Esophagus squamous epithelium (tissue), 5 donors: ENCODE measurements at places on chromosomes 2 and 18.

DNA sequence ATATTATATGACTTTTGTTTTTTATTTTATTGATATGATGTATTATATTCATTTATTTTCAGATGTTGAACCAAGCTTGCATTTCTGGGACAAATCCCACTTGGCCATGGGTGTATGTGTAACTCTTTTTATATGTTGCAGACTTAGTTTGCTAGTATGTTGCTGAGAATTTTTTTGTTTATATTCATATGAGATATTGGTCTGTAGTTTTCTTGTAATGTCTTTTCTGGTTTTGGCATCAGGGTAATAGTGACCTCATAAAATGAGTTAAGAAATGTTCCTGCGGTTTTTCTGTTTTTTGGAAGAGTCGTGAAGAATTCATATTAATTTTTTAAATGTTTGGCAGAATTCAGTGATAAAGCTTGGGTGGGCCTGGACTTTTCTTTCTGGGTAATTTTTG is 88.7 kb downstream of the ASB1 start:
- DNase-seq, result no peak

DNA sequence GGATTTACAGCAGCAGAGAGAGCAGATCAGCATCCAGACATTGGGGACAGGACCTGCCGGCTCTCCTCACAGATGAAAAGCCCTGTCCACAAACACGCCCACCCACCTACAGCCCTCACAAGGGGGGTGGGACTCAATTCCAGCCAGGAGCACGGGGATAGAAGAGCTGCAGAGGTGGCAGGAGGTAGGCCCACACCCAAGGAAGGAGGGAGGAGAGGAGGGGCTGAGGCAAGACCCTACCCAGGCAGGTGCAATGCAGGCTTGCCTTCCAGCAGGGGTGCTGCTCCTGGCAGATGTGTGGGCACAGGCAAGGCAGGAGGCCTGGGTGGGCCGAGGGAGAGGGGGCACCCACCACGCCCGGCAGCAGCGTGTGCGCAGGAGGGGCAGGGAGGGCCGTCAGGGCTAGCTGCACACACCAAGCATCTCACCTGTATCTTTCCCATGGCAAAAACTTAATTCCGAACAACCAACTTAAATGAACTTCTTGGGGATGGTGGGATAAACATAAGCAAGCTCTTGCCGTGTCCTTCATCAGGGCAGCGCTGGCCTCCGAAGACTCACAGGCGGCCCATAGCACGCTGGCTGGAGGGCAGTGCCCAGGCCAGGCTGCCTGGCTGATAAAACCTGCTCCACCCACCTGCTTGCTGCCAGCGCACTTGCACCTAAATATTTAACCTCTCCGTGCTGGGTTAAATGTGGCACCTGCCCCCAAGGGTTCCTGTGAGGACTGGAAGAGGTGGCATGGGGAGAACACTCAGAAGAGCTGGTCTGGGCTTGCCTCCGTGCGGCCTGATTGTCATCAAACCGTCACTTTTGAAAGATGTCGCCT is 219.5 kb downstream of the HDAC4 start:
- no peak for DNase-seq

GRCh38 chr2:44614940-44615339 is 253.2 kb downstream of the CAMKMT start:
- no peak for DNase-seq

GRCh38 chr2:240431661-240432424 is 3.6 kb upstream of the GPC1 start:
- no peak for DNase-seq

DNA sequence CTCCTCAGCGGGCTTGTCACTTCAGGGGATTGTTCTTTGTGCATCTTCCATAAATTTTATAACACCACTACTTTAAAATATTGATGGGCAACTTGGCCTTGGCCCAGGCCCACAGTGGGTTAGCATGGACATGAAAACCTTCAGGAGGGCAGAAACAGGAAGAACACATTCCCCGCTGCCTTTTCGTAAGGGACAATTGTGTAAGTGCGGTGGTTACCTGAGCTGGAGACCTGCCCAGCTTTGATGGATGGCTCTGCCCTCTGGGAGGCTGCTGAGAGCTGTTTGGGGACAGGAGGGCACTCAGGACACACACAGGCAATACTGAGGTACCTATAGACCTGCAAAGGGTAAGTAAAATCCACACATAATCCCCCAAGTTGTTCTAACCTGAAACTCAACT is 46.8 kb downstream of the FECH start:
- no peak for DNase-seq

DNA sequence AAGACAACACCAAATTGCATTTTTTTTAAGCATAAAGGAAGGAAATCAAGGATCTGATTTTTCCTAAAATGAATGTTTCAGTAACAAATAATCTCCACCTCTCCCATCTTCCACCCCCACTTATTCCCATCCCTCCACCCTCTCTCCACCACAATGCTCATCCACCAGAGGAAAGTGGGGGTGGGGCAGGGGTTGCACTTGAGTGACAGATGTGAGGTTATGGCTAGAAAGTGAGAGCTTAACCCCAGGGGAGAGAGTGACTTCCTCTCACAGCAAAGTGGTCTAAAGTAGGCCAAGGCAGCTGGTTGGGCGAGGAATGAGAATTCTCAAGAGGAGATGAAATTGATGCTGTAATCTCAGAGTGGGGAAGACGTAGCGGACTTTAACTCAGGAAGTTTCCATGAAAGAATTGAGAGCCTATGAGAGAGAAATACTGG is 104.7 kb downstream of the HNRNPLL start:
- DNase-seq, result no peak

DNA sequence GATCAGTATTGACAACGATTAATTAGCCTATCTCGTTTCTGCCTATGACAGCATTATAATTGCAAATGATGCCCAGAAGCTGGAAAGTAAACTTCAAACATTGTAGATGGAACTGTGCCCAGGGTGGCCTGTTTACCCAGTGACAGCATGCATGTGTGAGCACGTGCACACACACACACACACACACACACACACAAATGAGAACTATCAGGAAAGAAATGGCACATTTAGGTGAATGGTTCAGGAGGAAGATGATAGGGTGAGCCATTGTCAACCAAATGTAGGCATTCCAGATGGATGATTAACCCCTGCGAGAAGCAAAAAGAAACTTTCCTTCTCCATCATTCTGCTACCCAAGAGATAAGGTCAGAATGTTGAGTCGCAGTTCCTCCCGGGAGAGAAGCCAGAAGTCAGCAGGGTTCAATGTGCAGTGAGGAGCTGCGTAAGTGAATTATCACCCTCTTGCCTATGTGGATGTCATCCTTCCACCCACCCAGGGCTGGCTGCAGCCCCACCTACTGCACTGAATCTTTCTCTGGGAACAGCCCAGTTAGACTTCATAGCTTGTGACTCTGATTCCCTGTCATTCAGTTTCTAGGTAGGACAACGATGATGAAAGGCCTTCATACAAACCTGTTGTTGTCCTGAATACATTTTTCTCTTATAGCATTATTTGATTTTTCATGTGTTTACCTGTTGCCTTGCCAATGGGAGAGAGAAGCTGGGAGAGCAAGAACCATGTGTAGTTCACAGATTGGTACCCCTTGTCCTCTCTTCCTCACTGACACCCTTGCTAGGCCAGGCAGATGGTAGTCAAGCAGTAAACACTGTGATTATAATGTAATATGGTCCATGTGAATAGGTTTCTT is 3.5 kb upstream of the APOB start:
- no peak for DNase-seq

GRCh38 chr2:242031481-242032019 is 162.0 kb downstream of the RTP5 start:
- no peak for DNase-seq

DNA sequence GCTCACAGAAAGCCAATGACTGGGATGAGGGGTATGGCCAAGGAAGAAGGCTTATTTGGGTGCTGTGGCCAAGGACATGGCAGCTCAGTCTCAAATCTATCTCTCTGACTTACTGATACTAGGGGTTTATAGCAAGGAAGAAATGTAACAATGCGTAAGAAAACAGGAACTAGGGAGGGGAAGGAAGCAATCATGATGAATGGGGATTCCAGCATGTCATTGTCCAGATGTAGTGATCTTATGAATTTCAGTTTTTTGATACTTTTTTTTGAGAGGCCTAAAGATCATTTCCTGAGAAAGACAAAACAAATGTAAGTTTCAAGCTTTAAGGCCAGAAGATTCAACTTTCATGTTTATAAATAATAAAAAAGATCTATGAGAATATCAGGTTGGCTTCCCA is 298.6 kb upstream of the FAM98A start:
- no peak for DNase-seq

DNA sequence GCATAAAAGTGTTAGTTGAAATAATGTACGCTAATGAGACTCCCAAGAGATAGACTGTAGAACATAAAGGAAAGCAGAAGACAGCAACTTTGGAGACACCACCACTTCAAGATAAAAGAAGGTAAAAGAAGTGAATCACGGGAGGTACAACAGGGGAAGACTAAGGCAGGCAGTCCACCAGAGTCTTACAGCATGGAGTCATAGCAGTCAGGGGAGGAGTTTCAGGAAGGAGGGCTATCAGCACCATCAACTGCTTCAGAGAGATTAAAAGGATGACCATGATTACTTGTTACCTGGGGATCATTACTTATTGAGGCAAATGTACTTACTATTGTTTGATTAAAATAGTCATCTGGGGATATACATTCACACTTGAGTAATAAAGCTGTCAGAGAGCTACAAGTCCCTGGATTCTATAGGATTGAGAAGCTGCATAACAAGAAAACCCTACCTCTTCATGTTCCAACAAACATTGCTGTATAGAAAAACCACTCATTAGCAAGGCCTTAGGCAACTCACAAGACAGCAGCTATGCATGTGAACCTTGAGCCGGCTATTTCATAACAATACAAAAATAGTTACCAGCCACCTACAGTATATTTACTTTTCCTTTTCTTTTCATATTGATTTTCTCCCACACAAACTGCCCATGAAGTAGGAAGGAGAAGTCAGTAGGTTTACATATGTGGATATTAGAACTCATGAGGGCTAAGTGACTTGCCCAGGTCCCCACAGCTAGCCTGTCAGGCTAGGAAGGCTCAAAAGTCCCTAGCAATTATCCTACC is 101.7 kb downstream of the PDE11A start:
- DNase-seq, result no peak

DNA sequence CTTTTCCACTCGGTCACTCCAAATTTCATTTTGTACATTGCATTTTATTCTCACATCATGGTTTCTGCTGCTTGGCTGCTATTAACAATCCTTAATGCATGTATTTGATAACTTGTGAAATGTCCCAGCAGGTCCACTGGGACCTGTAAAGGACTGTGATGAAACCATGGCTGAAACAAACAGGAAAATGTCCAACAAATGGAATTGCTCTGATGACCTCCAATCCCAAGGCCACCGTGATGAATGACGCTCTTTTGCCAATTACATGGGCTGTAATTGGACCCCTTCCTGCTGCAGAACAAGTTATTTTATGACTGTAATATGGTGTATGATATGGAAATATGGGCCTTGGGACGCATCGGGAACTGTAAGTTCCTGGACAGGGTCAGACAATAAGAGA is 224.2 kb upstream of the CXCR4 start:
- DNase-seq, result no peak

DNA sequence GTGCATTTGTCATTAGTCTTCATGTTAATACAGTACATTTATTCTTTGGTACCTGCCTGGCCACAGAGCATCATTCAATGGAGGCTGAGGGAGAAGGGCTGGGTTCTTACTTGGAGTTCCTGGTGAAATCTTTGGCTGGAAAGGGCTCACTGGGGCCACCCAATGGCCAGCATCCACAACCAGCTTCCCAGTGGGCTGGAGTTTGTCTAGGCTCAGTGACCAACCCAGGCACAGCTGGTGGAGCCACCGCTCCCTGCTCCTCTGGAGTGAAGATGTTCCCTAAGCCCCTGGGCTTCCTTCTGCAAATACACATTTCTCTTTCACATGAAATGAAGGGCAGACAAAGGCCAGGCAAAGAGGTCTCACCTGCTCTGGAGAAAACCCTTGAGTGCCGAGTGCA is 34.4 kb downstream of the EHD3 start:
- no peak for DNase-seq

- no peak for DNase-seq
These were observed 344.5 kb upstream of the LRATD1 start for GRCh38 chr2:14288016-14288415.

- DNase-seq, result no peak
These were observed 28.3 kb upstream of the UBE2E3 start for GRCh38 chr2:180952082-180952481.

GRCh38 chr2:131488306-131489205 is 3.6 kb downstream of the MZT2A start:
- DNase-seq, result no peak

DNA sequence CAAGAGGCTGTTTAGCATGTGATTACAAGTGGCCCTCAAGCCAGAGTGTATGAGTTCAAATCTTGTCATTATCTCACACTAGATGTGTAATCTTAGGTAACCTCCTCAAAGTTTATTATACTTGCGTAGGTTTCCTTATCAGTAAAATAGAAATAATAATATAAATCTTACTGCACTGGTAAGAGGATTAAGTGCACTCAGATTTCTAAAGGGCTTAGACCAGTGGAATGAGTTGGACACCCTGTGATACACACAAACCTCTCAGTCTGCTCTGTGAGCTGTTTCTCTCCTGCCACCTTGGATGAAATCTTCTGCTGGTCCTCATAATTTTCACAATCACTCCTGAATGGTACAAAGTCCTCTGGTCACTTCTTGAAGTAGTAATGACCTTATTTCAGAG is 145.4 kb upstream of the ZNF516 start:
- no peak for DNase-seq

GRCh38 chr18:76462326-76462694 is 32.7 kb downstream of the ZNF516 start:
- DNase-seq, result no peak

DNA sequence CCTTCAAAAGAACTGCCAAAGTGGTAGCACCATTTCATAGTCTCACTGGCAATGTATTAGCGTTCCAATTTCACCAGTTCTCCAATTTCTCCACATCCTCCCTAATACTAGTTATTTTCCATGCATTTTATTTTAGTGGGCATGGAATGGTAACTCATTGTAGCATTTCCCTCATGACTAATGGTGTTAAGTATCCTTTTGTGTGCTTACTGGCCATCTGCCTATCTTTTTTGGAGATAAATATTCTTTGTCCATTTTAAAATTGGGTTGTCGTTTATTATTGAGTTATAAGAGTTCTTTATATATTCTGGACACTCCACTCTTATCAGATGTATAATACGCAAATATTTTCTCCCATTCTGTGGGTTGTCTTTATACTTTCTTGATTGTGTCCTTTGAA is 107.1 kb downstream of the THADA start:
- no peak for DNase-seq

GRCh38 chr18:79384151-79384807 is 11.5 kb upstream of the NFATC1 start:
- no peak for DNase-seq

DNA sequence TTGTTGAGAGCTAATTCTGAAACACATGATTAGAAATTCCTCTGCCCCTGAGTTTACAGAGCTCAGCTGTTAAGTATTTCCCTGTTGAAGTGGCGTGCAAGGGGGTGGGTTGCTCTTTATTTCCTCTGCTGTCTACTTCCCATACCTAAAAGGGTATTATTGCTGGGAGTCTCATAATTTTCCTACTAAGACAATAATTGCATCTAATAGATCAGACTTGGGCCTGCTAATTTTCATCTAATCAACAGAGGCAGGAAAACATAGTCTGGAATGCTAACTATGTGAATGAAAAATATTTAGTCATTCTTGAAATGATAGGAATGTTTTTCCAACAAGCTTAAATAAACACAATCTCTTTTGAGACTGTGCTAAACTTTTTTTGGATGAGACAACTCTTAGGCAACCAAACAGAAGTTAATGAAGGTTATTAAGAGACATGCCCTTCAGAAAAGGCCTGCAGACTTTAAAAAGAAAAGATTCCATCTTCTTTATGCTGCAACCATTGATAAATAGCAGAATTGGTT is 111.4 kb downstream of the FEZ2 start:
- DNase-seq, result no peak
